Esophagus mucosa (tissue), 1 donor: ENCODE measurements at places on chromosomes 6 and 20. TPM values are rescaled to one million over a fixed set of nuclear protein-coding genes. Genes with fewer than 3 reads are reported as not detected.

The BTBD9 gene
- 13.4 TPM for total RNA-seq

The BMP7 gene
- 34.2 TPM for total RNA-seq

The PPP1R14C gene
- 36.0 TPM for total RNA-seq

The PSMG4 gene
- total RNA-seq = 19.6 TPM

The TRIM40 gene
- not detected for total RNA-seq

The OR2B6 gene
- total RNA-seq = not detected

The PRSS16 gene
- 7.7 TPM for total RNA-seq

The FKBP1C gene
- not detected for total RNA-seq

The DUSP15 gene
- total RNA-seq = 0.64 TPM

The PNLDC1 gene
- not detected for total RNA-seq

The PPP1R16B gene
- 2.3 TPM for total RNA-seq

The RSPO3 gene
- 1.4 TPM for total RNA-seq
